ENCODE measurements at places on chromosomes 1 and 21.

GRCh38 chr1:229253151-229253974 is 17.5 kb upstream of the RAB4A start:
- peak; percentile 73 for DNase-seq

- no peak for DNase-seq
Measured at GRCh38 chr1:115506924-115507589, 134.7 kb upstream of the VANGL1 start.

DNA sequence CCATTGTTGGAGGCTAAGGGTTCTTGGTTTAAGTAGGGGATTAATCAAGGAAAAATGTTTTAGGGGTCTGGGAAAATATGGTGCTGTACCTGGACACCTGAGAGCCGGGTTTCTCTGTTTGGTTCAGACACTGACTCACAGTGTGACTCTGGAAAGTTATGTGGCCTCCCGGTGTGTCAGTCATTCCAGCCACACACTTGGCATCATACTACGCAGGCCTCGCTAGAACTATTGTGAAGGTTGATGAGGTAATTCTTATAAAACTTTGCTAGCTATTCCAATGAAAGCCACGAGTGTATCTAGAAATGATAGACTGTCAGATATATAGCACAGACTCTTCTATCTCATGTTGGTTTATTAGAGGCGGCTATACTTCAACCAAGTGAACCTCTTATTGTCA is 4.8 kb upstream of the CAMSAP2 start:
- no peak for DNase-seq

GRCh38 chr1:22275626-22276395 is 132.9 kb upstream of the WNT4 start:
- DNase-seq: no peak

DNA sequence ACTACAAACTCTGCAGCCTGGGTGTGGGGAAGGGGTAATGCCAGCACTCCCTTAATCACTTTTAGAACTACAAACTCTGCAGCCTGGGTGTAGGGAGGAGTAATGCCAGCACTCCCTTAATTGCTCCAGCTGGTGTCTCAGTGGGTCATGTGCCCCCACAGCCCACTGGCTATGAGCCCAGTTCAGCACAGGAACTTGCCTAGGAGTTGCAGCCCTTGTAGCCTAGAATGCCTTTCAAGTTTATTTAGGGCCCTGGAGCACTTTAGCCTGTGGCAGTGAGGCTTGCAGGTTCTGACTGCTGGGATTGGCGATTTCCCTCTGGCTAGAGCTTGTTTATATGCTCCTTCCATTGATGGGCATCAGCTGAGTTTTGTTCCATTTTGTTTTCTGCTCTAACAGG is 17.1 kb downstream of the VN1R5 start:
- DNase-seq: no peak

GRCh38 chr1:47780469-47780995 is 216.7 kb downstream of the TRABD2B start:
- no peak for DNase-seq

GRCh38 chr1:64691626-64692025 is 53.2 kb upstream of the RAVER2 start:
- no peak for DNase-seq

DNA sequence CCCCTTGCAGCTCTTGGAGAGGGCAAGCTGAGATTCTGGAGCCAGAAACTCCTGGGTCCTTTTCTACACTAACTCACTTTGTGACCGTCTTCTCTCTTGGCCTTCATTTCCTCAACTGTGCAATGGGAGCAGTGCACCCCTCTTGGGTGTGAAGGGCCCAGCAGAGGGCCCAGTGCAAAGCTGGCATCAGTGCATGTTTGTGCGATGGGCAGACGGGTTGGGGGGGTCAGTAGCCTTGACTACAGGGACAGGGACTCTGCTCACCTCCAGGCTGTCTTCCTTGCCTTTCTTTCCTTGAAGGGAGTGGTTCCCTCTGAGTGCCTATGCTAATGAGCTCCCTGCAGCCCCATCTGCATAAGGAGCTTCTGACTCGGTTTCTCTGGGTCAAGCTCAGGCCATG is 51.0 kb downstream of the EDN2 start:
- no peak for DNase-seq

- no peak for DNase-seq
Measured at GRCh38 chr1:36377791-36378492, 7.8 kb downstream of the STK40 start.

DNA sequence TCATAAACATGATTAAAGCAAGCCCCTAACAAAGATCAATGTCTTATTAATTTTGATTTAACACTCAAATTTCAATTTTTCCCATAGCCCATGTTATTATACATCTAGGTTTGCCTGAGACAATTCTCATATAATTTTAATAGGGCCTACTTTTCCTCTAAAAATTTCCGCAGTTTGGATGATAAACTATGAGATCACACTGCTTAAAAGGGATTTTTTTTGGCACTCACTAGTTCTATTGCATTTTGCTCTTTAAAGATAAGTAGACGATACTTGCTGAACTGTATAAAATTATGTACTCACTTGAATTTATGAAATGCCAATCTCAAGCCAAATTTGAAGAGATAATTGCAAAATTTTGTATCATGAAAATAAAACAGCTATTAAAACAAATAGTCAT is 480.4 kb upstream of the ZRANB2 start:
- DNase-seq: no peak

DNA sequence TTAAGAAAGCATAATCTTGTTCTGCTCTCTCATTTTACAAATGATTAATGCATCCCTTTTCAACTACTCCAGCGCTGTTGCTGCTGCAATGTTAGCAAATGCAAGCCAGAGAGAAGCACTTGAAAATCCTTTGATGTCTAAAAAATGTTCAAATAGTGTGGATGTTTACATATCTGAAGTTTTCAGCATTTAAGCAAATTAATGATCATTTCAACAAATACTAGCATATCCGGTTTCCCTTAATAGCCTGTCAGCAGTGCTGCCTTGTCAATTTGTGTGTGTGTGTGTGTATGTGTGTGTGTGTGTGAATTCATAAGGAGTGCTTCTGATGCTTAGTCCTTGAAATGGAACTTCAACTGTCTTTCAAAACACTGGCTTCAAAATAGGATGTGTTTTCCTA is 48.1 kb upstream of the WNT2B start:
- DNase-seq: no peak

GRCh38 chr1:36658838-36659237 is 176.1 kb upstream of the CSF3R start:
- DNase-seq: no peak

GRCh38 chr1:17591814-17592430 is 52.4 kb downstream of the ARHGEF10L start:
- no peak for DNase-seq

DNA sequence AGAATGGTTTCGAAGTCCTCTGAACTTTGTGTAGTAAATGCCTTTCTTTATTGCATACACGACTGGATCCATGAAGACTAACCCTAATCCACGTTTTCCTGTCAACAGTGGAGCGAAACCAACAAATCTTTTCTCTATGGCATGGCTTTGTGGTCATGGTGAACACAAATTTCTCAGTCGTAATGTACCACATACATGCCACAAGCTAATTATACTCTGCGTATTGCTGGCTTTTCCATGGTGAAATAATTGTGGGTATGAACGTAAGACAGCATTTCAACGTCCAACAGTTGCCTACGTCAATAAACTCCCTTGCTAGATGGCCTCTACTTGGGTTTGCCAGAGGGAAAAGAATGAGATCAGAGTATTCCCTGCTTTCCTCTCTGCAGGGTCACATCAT is 27.5 kb downstream of the INTS7 start:
- DNase-seq: no peak
